ENCODE measurements at places on chromosomes 4 and X.

- DNase-seq = no peak
These were observed at the start of gene RPS6KA6 for GRCh38 chrX:84187533-84188319. Gene RPS6KA6 (minus strand): TSS chrX:84188199. CDS start chrX:84187899, 300 bp downstream.

- no peak for DNase-seq
These were observed 2.7 kb upstream of the ALAS2 start for GRCh38 chrX:55033429-55033828.

DNA sequence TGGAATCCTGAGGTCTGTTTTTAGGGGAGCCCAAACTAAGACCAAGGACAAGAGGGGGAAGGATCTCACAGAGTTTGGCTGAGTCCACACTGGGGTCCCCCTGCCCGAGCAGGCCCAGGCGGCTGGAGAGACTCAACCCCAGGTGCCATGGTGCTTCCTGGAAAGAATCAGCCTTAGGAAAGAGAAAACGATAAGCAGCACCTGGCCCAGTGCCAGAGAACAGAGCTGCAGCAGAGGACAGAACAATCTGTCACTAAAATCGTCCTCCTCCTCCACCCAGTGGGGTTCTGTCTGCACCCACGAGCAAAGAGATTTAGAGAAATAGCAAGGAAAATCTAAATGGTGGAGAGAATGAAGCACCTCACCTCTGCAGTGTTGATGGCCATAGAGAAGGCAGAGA is 470.5 kb downstream of the BCOR start:
- no peak for DNase-seq

GRCh38 chr4:6076391-6076790 is 58.2 kb upstream of the C4orf50 start:
- DNase-seq = no peak

DNA sequence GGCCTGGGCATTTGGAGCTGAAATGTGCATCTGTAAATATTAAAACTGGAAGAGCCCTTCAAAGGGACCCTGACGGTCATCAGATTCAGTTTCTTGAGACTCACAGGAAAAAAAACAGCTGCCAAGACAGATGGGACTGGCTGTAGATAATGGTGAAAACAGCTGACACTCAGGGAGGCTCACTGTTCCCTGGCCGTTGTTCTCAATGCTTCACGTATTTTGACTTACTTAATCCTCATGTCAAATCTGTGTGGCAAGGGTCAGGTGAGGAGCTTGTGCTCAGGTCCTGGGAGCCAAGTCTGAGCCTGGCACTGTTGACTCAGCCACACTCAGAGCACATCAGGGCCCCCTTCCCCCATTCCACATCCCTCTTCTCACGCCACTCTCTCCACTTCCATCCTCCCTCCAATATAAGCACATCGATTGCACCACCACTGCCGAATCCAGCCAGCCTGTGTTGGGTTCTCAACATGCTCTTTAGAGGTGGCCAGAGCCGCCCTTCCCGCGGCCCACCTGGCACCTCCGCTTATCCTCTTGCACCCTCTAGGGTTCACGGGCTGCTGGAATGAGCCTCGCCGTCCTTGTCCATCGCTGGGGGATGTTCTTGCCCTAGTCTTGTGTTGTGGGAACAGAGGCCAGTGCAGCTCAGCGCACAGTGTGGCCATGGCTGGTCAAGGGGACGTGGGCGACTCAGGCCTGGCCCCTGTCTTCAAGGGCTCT is 40.1 kb downstream of the EVC start:
- DNase-seq = no peak

All from fibroblast of skin of left quadriceps (primary cell).